ENCODE measurements at places on chromosomes 2 and 18.
A peak's percentile ranks its signal among the peaks of the same experiment; 100 is the strongest.

GRCh38 chr2:19120941-19121750 lies 237.3 kb downstream of the OSR1 start:
- peak; percentile 6 for DNase-seq

DNA sequence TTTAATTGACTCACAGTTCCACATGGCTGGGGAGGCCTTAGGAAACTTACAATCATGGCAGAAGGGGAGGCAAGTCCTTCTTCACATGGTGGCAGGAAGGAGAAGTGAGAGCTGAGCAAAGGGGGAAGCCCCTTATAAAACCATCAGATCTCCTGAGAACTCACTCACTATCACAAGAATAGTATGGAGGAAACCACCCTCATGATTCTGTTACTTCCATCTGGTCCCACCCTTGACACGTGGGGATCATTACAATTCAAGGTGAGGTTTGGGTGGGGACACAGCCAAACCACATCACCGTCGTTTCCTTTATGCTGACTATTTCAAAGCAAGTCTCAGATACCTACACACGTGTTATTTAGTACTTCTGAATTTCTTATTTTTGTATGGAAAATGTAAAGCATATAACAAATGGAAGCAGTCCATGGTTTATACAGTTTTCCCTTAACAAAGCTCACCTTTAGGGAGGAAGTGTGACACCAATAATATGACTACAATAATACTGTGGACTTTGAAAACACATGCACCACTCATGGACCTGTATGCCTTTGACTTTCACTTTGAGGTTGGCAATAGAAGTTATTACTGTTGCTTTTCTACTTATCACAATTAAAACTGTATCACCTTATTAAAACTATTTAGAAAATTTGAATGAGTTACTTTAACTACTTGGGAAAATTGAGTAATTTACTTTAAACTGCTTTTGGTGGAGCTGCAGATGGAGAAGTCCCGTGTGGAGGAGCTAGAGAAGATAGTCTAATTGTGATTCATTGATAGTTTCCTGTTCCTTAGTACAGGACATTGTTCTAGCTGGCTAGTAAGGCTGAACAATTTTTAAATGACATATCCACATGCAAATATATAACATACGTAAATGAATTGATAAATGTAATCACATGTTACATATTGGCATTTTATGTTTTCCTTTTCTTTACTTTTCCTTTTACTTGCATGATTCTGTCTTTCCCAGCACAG lies 37.3 kb downstream of the MTCL1 start:
- DNase-seq = no peak

- DNase-seq = peak; percentile 26
Observed at GRCh38 chr2:102632380-102633175, 13.2 kb downstream of the SLC9A2 start.

DNA sequence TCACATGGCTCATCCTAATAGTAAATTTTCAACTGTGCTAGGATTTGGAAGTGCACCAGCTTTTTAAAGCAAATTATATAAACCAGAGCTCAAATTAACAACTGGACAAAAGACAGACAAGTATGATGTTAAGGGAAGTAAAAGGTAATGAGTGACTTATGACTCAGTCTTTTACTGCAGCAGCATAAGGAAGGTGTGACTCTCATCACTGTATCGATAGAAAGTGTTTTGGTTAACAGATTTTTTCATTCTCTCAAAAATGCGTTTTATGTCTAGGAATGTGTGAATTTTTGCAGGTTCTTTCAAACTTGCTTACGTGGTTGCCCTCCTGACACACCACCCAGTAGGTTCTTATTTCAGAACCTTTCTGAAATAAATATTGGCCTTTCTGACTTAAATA lies 244.2 kb upstream of the BOD1L2 start:
- DNase-seq = no peak

- no peak for DNase-seq
Observed at GRCh38 chr2:127416506-127417001, 1.7 kb upstream of the PROC start.

GRCh38 chr2:152609699-152610098 lies 107.6 kb downstream of the PRPF40A start:
- no peak for DNase-seq

DNA sequence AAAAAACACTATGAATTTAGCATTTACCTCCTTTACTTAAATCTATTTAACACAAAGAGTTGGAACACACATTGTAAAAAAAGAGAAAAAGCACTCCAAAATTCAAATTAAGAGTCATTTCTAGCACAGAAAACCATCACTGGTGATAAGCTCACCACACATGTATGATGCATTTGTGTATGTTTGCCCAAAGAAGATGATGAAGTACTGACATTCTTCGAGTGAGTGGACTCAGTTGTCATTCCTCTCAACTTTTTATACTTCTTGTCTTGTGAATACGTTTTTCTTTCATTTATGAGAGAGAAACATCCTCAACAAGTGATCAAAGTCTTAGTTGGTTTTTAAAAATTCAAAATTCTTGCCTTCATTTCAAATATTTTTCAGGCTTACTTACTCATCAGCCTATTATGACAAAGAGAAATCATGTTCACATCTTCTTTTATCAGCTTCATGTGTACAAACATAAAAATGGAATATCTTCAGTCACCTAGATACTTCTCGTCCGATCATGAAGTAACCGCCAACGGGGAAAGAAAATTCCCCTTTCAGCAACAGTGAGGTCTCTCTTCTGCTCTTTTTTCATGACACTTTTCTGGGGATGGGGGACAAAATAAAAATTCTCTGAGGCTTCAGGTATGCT lies 1.5 kb downstream of the DSEL start:
- DNase-seq = no peak

- peak; percentile 90 for DNase-seq
Observed at GRCh38 chr2:172102391-172103359, at the start of gene DLX2. TSS of gene DLX2 (minus strand) at chr2:172102900. CDS start at chr2:172102538, 362 bp downstream.

DNA sequence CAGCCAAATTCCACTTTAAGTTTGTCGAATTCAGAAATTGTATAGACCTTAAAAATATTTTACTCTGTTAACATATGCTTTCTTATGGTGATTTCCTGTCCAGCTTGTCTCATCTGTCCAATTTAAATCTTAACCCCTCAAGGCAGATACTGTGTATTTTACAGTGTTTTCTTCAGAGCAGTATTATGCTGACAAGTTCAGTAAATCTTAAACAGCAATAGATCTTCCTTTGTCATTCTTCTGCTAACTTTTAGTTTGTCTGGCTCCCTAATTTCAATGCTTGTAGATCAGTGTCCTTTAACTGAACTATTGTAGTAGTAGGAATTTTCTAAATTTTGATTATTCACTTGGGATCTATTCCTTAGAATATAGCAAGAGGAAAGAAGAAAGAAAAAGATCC lies 52.8 kb upstream of the MEIS1 start:
- DNase-seq = no peak

- DNase-seq = no peak
Observed at GRCh38 chr2:120179396-120179795, 43.8 kb downstream of the TMEM185B start.

GRCh38 chr2:209648714-209649113 lies 122.9 kb upstream of the UNC80 start:
- DNase-seq = no peak

GRCh38 chr18:65527879-65528633 lies 222.8 kb upstream of the CDH7 start:
- DNase-seq = peak; percentile 56

- DNase-seq = no peak
Observed at GRCh38 chr2:55879976-55880375, 43.6 kb downstream of the EFEMP1 start.

- no peak for DNase-seq
Observed at GRCh38 chr18:74517236-74517630, 17.1 kb upstream of the CNDP1 start.

DNA sequence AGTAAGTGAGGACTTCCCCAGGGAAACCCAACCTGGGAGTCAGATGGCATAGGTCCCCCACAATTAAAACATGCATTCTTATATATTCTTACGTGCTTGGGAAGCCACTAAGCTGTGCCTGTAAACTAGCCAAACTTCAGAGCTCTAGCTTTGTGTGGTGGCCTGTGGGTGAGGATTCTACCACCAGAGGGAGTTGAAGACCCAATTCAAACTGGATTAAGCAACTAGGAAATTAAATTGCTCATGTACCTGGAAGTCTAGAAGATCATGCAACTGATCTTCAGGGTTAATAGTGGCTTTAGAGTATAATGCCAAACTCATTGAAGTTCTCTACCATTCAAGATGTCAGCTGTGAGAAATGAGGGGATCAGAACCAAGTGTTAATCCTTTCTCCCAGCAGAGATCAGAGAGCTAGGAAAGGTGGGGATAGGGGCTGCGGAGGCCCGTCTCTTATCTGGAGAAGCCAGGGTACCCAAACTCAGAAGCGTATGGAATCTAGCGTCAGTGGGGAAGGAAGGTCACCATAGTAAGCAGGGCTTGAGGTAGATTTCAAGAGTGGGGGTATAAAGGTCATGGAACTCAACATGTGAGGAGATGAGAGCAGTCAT lies 53.2 kb upstream of the CCDC85A start:
- DNase-seq = peak; percentile 76

DNA sequence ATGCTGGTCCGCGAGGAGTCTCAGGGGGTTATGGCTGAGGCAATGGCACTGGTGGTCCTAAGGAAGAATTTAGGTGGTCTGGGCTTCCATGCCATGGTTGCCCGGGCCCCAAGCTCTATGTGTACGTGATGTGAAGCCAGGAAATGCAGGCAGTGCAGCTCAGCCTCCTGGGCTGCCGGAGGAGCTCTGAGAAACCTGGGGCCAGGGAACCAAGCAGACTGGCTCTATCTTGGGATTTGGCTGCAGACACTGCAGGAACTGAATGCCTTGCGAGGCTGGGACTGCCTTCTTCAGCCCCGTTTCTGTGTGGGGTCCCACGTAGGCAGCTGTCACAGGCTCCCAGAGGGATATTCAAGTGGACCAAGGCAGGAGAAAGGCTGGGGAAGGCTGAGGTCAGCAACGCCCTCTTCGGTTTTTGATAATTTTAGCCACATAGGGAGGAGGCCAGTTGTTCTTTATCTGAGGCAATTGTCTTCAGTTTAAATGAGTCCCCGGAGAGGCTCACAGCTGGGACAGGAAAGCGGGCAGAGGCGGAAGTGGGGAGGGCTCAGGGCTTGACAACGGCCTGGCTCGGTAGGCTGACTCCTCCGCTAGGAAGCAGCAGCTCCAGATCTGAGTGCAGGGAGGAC lies 77.7 kb downstream of the RHOB start:
- DNase-seq = peak; percentile 85

- DNase-seq = no peak
Observed at GRCh38 chr2:187569042-187569441, 14.8 kb upstream of the TFPI start.

- no peak for DNase-seq
Observed at GRCh38 chr18:63309422-63309821, 10.1 kb downstream of the BCL2 start.
